ENCODE measurements at places on chromosomes 13 and 19.
A peak's percentile ranks its signal among the peaks of the same experiment; 100 is the strongest.

DNA sequence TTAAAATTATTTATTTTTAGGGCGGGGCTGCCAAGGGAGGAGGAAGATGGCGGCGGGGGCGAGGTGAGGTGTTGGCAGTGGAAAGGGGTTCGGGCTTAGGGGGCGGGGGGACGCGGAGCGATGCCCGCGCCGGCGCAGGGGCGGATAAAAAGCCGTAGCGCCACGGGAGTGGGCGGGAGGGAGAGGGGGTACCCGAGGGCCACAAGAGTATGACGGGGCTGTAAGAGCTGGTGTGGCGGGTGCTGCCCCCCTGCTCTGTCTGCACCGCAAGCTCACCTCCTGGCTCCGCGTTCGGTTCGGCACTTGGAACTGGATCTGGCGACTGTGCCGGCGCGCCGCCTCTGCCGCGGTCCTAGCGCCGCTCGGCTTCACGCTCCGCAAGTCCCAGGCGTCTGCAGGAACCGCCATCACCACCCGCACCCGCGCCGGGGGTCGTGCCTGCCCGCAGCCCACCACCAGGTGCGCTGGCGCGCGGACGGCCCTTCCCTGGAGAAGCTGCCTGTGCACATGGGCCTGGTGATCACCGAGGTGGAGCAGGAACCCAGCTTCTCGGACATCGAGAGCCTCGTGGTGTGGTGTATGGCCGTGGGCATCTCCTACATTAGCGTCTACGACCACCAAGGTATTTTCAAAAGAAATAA, 265.2 kb upstream of the SGCG start:
- peak; percentile 52 for DNase-seq

DNA sequence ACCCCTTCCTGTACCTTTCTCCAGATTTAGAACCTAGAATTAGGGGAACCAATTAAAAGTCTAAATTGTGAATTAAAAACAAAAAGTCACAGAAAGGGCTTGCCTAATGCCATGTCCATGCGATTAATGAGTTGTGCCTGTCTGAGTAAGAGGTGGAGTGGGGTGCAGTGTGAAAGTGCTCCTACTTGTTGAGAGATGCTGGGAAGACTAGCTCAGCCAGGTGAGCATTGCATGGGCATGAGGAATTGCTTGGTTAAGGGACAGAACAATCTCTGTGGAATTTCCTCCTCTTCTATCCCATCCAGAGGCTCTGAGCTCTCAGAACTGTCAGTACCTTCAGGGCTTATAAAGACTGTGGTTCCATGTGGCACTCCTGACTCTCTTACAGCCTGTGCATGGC, 159.0 kb upstream of the UBL3 start:
- no peak for DNase-seq

GRCh38 chr13:109700176-109700575, 86.2 kb downstream of the IRS2 start:
- DNase-seq, result no peak

DNA sequence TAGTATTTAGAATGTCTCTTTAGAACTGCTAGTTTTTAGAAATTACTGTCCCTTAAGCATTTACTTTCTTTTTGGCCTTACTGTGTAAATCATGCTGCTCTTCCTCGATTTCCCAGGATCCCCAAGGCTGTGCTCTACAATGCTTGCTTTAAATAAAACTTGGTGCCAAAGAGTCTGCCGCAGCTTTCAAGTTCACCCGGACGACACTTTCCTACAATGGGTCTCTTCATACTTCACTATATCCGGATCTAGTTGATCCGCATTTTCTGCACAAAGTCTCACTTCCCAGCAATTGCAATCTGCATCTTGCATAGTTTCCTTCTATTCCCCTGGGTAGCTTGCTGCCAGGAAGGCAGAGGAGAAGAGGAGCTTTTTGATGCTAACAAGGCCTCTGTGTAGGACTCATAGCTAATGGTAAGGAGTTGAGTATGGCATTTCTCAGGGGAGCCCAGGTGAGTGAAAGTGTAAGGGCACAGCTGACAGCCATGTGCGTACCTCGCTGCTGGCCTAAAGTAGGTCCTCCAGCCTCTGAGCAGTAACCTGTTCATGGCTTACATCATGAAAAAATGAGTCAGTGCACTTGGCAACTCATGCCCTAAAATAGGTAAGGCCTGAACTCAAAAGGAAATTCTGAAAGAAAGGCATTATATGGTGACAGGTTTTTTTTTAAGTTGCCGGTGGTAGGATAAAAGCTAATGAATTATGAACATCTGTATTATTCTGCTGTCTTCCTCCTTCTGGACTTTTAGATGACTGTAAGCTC, 101.6 kb downstream of the ENOX1 start:
- DNase-seq, result no peak

DNA sequence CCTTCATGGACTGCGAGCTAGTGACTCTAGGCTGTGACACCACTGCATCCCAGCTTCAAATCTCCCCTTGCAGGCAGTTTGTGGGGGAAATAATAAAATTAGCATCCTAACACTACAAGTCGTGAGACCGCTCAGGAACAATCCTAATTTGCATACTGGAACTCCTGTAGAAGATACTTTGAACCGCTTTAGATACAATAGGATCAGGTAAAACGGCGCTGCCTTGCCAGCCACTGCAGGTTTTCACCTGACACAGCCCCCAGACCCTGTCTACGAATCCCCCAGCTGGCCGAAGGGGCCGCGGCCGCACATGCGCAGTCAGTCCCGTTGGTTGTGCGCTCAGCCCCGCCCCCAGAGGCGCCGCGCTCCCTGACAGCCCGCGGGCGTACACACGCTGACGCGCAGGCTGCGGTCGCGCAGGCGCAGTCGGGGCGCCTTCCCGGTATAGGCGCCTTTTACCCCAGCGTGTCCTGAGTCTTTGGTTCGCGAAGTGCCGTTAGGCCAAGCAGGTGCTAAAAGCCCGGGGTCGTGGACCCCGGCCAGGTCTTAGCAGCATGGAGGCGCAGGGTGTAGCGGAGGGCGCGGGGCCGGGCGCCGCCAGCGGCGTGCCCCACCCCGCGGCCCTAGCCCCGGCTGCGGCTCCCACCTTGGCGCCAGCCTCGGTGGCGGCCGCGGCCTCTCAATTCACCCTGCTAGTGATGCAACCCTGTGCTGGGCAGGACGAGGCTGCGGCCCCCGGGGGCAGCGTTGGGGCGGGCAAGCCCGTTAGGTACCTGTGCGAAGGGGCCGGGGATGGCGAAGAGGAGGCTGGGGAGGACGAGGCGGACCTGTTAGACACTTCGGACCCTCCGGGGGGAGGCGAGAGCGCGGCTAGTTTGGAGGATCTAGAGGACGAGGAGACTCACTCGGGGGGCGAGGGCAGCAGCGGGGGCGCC, at the start of gene RFXAP:
RFXAP (plus strand) TSS at position 419 of the 935 bp plus-strand sequence; CDS start at position 555, 136 bp downstream.
- DNase-seq, result peak; percentile 90

DNA sequence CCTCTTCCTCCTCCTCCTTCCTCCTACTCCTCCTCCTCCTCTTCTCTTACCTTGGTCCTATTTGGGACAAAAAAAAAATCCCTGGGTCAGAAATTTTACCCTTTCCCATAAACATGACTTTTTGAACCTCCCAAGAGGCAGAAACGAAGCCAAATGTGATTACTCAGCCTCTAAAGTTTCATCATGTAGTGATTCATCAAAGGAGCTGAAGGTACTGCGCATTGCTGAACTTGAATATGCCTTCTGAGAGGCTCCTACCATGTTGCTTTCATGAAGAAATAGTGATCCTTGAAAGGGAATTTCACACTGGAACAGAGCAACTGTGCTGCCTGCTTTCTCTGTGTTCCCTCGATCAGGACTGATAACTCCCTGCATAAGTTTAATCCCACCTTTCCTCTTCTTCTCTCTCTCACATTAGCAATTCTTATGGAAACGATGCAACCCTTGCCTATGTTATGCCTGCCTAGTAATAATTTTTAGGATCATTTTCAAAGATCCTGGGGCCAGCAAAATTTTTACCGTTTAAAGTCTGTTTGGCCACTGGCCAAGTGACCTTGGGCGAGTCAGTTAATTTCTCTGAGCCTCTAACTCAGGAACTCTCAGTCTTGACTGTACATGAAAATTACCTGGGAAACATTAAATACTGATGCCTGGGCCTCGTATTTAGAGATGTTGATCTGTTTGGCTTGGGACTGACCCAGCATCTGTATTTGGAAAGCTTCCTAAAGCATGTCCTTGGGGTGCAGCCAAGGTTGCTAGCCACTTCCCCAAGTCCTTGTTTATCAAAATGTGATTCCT, 149.5 kb downstream of the DCT start:
- no peak for DNase-seq

GRCh38 chr13:94997126-94997525, 284.8 kb upstream of the SOX21 start:
- DNase-seq, result no peak

All from neuronal stem cell (in vitro differentiated cells).